Hematopoietic multipotent progenitor cell (in vitro differentiated cells): ENCODE measurements at places on chromosomes 4 and X. TPM values are rescaled to one million over a fixed set of nuclear protein-coding genes. Genes with fewer than 3 reads are reported as not detected.

CYTL1 gene
- total RNA-seq, result 98.3 TPM

FGG gene
- total RNA-seq, result not detected

PASD1 gene
- total RNA-seq, result not detected

RASGEF1B gene
- 15.1 TPM for total RNA-seq

CSAG1 gene
- total RNA-seq, result not detected

CT55 gene
- not detected for total RNA-seq

CYLC1 gene
- total RNA-seq, result not detected

RHOXF2B gene
- total RNA-seq, result not detected

NHSL2 gene
- total RNA-seq, result 14.8 TPM

ANKRD17 gene
- 58.4 TPM for total RNA-seq

PLA2G12A gene
- 9.2 TPM for total RNA-seq

STARD8 gene
- total RNA-seq, result 8.9 TPM

DMP1 gene
- not detected for total RNA-seq

ACE2 gene
- total RNA-seq, result not detected

PCDH10 gene
- total RNA-seq, result under 0.01 TPM

PPBP gene
- 17.8 TPM for total RNA-seq

TMEM150C gene
- 8.6 TPM for total RNA-seq

SMARCA1 gene
- 2.7 TPM for total RNA-seq

TRIM60 gene
- total RNA-seq, result not detected

DCAF12L2 gene
- total RNA-seq, result 0.27 TPM

SLC39A8 gene
- 66.0 TPM for total RNA-seq

TCEANC gene
- 2.2 TPM for total RNA-seq

TCEAL8 gene
- 22.9 TPM for total RNA-seq

JAKMIP1 gene
- not detected for total RNA-seq

KDM6A gene
- 28.0 TPM for total RNA-seq

IBSP gene
- not detected for total RNA-seq

PUDP gene
- total RNA-seq, result 3.2 TPM

TKTL1 gene
- total RNA-seq, result 0.27 TPM

SLC10A6 gene
- total RNA-seq, result under 0.01 TPM

CT45A10 gene
- not detected for total RNA-seq
